Cardiac muscle cell (in vitro differentiated cells and primary cell): ENCODE measurements at places on chromosomes 5 and 9. TPM values are rescaled to one million over a fixed set of nuclear protein-coding genes. Genes with fewer than 3 reads are reported as not detected.

Gene FRMPD1
- total RNA-seq: 0.15 and 1.5 TPM in 2 replicates

Gene TRMT10B
- total RNA-seq: 4.1 and 4.5 TPM in 2 replicates

Gene MTX3
- 9.0 and 16.7 TPM in 2 replicates for total RNA-seq

Gene CTNND2
- total RNA-seq: 6.3 and 11.0 TPM in 2 replicates

Gene ARID3C
- 0.27 and 1.7 TPM in 2 replicates for total RNA-seq

Gene MED10
- total RNA-seq: 11.8 and 15.8 TPM in 2 replicates

Gene GADD45G
- total RNA-seq: 32.7 and 34.6 TPM in 2 replicates

Gene ANKHD1
- 42.4 and 58.8 TPM in 2 replicates for total RNA-seq

Gene IRX1
- 168 and 197 TPM in 2 replicates for total RNA-seq

Gene SPINK7
- not detected in 2 replicates for total RNA-seq

Gene CARTPT
- not detected in 2 replicates for total RNA-seq

Gene WNT8A
- not detected in 2 replicates for total RNA-seq

Gene PRRT1B
- not detected in 2 replicates for total RNA-seq

Gene LCN10
- total RNA-seq: 0.63 TPM in 1 of 2 replicates, not detected in the other

Gene CCL27
- 0.77 and 2.0 TPM in 2 replicates for total RNA-seq

Gene GOLPH3
- 79.6 and 105 TPM in 2 replicates for total RNA-seq
